ENCODE measurements at places on chromosomes 13 and 19. TPM values are rescaled to one million over a fixed set of nuclear protein-coding genes. Genes with fewer than 3 reads are reported as not detected.
A peak's percentile ranks its signal among the peaks of the same experiment; 100 is the strongest.

LYPD3 gene
- 0.33 TPM for total RNA-seq

DNA sequence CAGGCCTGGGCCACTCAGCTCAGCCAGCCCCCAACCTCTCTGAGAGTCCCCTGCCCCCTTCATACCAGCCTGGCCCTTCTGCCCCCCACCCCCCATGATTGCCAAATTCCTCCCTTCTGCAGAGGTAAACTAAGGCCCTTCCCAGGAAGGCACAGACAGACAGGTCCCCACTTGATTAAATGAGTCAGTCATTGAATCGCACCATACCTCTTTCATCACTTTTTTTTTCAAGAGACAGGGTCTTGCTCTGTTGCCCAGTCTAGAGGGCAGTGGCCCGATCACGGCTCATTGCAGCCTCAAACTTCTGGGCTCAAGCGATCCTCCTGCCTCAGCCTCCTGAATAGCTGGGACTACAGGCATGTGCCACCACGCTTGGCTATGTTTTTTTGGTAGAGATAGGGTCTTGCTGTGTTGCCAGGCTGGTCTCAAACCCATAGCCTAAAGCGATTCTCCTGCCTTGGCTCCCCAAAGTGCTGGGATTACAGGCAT, 6.0 kb downstream of the PODNL1 start:
- no peaks in the 10 kb centered on the region for H3K27me3 ChIP-seq
- H3K4me3 ChIP-seq = no peak overlapping the region
- peaks cover 4% of the 10 kb centered on the region for H3K36me3 ChIP-seq
- H3K27ac ChIP-seq = no peak overlapping the region

GRCh38 chr13:100297413-100297812, 208.5 kb downstream of the PCCA start:
- H3K27ac ChIP-seq = no peak overlapping the region
- no peaks in the 10 kb centered on the region for H3K4me1 ChIP-seq
- H3K4me3 ChIP-seq = no peak overlapping the region

- DNase-seq = no peak
- H3K36me3 ChIP-seq = no peaks in the 10 kb centered on the region
- no peaks in the 10 kb centered on the region for H3K4me1 ChIP-seq
- no peaks in the 10 kb centered on the region for H3K27me3 ChIP-seq
- H3K4me3 ChIP-seq = no peak overlapping the region
- H3K27ac ChIP-seq = no peak overlapping the region
Observed at GRCh38 chr13:89486065-89486464, 1814.9 kb downstream of the SLITRK5 start.

DNA sequence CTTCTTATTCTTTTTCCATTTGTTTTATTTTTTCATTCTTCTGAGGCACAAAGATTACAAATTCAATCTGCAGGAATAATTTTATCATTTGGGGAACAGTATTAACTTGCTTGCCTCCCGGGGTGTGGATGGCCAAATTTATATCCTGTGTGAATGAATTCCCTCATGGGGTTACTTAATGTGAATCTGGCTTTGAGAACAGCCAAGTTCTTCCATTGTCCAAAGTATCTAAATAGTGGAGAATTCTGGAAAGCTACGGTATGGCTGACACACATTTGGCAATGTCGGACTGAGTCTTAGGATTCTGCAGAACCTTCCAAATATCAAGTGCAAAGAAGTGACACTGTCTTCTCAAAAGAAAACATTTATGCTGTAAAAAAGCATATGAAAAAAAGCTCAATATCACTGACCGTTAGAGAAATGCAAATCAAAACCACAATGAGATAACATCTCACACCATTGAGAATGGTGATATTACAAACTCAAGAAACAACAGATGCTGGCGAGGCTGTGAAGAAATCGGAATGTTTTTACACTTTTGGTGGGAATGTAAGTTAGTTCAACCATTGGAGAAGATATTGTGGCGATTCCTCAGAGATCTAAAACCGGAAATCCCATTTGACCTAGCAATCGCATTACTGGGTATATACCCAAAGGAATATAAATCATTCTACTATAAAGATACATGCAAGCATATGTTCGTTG, 620.2 kb downstream of the EFNB2 start:
- DNase-seq = no peak

AMH gene
- 5.1 TPM for total RNA-seq

DNA sequence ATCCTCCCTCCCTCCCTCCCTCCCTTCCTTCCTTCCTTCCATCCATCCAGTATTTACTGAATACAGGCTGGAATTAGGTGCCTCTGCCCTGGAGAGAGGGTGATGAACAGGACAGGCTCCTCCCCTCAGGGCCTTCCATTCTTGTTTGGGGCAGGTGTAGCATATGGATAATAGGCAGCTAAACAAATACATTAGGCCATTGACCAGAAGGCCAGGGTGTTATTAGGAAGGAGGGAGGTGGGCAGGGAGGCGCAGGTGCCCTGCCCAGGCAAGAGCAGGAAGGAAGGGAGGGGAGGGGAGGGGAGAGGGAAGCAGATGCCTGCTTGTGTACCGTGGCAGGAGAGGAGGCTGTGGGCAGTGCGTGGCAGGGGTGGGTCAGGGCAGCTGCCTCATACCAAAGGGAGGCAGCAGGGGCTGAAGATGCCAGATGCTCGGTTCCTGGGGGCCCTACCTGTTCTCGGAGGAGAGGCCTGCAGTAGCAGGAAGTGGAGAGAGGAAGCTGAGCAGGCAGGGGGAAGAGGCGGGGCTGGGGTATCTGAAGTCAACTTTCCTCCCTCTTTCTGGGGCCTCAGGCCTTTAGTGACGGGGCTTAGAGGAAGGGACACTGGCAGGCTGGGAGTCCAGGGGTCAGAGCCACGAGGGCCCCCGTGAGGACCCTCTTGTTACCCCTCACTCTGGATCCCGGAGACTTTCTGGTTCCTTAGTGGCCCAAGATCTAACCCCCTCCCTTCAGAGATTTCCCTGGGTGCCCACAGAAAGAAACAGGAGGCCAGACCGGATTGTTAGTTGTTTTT, at the start of gene RINL:
Gene RINL, minus strand, starts transcription at position 495 of the 794 bp plus-strand sequence. CDS start 1,533 bp downstream, outside the sequence.
- no peaks in the 10 kb centered on the region for H3K27me3 ChIP-seq
- peak; percentile 85 for DNase-seq
- H3K4me1 ChIP-seq = peaks cover 35% of the 10 kb centered on the region
- H3K27ac ChIP-seq = peak within 1 kb of the TSS; percentile 98
- peaks cover 13% of the 10 kb centered on the region for H3K36me3 ChIP-seq
- peak within 1 kb of the TSS; percentile 91 for H3K4me3 ChIP-seq

ZIC2 gene
- 0.26 TPM for total RNA-seq

KLK12 gene
- not detected for total RNA-seq

DNA sequence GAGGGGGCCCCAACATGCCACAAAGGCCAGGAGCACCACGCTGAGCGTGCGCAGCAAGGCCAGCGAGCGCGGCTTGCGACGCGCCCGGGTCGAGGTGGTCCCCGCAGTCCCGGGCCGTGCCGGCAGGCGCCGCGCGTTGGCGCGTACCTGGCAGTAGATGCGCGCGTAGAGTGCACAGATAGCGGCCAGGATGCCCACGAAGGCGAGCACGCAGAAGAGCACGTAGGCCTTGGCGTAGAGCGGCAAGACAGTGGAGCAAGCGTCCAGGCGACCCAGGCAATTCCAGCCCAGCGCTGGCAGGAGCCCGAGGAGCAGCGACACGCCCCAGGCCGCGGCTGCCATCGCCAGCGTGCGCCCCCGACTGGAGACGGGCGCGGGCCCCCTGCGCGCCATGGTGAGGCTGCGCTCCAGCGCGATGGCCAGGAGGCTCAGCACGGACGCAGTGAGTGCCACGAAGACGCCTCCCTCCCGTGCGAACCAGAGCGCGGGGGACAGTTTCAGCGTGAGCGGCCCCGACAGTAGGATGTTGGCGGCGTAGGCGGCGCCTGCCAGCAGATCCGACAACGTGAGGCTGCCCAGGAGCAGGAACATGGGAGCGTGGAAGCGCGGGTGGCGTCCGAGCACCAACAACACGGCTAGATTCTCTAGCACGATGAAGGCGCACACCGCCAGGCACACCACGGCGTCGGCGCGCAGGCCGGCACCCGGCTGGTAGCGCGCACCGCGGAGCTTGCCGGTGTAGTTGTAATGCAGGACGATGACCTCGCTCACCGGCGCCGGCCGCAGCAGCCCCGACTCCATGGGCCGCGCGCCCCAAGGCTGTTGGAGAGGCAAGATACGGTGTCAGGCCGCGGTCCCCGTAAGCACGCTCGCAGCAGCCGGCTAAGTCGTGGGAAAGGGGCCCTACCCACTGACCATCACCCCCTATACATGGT, 2.8 kb downstream of the S1PR5 start:
- no peak overlapping the region for H3K27ac ChIP-seq
- peaks cover 46% of the 10 kb centered on the region for H3K4me1 ChIP-seq
- H3K27me3 ChIP-seq = peaks cover 64% of the 10 kb centered on the region
- DNase-seq = peak; percentile 67
- H3K4me3 ChIP-seq = peak overlapping the region; percentile 60

GRCh38 chr19:11154683-11155047, 917 bp downstream of the SPC24 start:
- no peaks in the 10 kb centered on the region for H3K27me3 ChIP-seq
- H3K27ac ChIP-seq = peak overlapping the region; percentile 93
- H3K4me1 ChIP-seq = peaks cover 34% of the 10 kb centered on the region

DNA sequence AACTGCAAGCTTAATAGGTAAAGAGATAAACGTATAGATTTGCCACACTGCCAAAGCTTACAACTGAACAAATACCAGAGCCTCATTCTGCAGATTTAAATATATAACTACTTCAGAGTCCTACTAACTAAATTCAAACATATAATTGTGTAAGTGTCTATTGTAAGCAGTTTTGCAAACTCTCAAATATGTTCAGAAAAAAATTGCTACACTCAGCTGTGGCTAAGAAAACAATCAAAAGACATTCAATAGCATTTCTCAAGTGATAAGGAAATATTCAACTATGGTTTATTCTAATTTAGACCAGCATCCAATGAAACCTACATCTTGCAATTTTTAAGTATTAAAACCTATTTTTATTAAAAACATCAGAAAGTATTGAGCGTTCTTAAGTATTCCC, 202.4 kb downstream of the KCTD12 start:
- no peak overlapping the region for H3K27ac ChIP-seq
- DNase-seq = no peak
- H3K4me1 ChIP-seq = no peaks in the 10 kb centered on the region
- H3K4me3 ChIP-seq = no peak overlapping the region
- no peaks in the 10 kb centered on the region for H3K36me3 ChIP-seq
- peaks cover 3% of the 10 kb centered on the region for H3K27me3 ChIP-seq

- no peak overlapping the region for H3K4me3 ChIP-seq
- no peaks in the 10 kb centered on the region for H3K27me3 ChIP-seq
- H3K4me1 ChIP-seq = peaks cover 82% of the 10 kb centered on the region
- H3K27ac ChIP-seq = no peak overlapping the region
- no peak for DNase-seq
- peaks cover 18% of the 10 kb centered on the region for H3K36me3 ChIP-seq
Observed at GRCh38 chr19:38662537-38663155, 15.2 kb downstream of the ACTN4 start.

FFAR1 gene
- not detected for total RNA-seq

- H3K27ac ChIP-seq = no peak overlapping the region
- H3K36me3 ChIP-seq = no peaks in the 10 kb centered on the region
- peaks cover 9% of the 10 kb centered on the region for H3K4me1 ChIP-seq
- peaks cover 17% of the 10 kb centered on the region for H3K27me3 ChIP-seq
- DNase-seq = no peak
- H3K4me3 ChIP-seq = no peak overlapping the region
Observed at GRCh38 chr13:45303026-45303425, 38.0 kb downstream of the TPT1 start.

DNA sequence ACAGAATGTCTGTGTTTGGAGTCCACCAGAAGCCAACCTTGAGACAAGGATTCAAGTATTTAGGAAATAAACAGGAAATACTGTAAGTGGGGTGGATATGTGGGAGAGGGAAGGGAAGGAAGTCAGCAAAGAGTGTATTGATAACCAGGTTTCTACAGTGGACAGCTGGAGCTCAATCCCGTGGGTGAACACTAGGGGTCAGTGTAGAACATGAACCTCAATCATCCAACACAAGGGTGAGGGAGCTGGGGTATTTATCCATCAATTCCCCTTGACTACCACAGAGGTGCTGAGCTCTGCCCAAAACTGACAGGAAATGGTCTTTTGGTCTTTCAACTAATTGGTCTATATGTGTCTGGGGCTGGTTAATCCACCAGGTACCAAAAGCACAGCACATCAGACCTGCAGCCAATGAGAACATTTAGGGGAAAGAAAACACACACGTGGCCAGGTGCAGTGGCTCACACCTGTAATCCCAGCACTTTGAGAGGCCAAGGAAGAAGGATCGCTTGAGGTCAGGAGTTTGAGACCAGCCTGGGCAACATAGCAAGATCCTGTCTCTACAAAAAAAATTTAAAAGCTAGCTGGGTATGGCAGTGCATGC, 5.6 kb upstream of the SYDE1 start:
- H3K36me3 ChIP-seq = peaks cover 6% of the 10 kb centered on the region
- no peak overlapping the region for H3K27ac ChIP-seq
- no peak overlapping the region for H3K4me3 ChIP-seq
- H3K27me3 ChIP-seq = peaks cover 13% of the 10 kb centered on the region
- peak; percentile 72 for DNase-seq

DNA sequence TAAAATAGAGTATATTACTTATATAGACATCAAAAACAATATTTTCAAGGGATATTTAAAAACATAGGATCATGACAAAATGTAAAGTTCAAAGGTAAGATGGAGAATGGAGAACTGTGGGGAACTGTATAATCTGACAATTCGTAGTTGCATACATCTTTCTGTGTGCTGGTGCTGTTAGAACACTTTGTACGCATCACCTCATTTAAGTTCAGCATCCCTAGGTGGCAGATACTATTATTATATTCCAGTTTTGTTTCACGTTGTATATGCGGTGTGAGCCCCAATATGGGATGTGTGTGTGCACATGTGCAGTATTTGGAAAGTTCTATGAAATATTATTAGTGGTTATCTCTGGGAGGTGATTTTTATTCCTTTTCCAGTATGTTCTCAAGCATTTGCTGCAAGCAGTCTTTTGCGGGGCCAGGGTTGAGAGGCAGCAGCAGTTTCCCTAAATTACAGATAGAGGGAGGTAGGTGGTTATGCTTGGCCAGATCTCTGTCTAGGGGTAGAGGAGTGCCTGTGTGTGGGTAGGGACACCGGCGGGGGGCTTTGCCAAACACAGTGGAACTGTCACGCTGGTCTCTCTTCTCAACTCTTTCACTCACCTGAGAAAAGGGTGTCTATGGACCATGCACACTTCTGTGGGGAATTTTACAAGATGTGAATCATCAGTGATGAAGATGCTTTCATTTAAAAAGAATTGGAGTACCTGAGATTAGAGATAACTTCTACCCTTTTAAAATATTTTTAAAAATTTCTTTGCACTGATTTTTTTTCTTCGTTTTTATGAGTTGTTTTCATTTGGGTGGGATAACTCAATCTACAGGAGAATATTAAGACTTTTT, 55.6 kb upstream of the ALOX5AP start:
- peak; percentile 65 for DNase-seq
- H3K4me3 ChIP-seq = no peak overlapping the region
- peaks cover 17% of the 10 kb centered on the region for H3K27me3 ChIP-seq
- no peaks in the 10 kb centered on the region for H3K36me3 ChIP-seq

MPHOSPH8 gene
- total RNA-seq = 39.4 TPM

RNF113B gene
- not detected for total RNA-seq
